ENCODE measurements at places on chromosomes 5 and 9.
A peak's percentile ranks its signal among the peaks of the same experiment; 100 is the strongest.

GRCh38 chr5:2024986-2025721, 142.4 kb upstream of the IRX4 start:
- no peak for DNase-seq

DNA sequence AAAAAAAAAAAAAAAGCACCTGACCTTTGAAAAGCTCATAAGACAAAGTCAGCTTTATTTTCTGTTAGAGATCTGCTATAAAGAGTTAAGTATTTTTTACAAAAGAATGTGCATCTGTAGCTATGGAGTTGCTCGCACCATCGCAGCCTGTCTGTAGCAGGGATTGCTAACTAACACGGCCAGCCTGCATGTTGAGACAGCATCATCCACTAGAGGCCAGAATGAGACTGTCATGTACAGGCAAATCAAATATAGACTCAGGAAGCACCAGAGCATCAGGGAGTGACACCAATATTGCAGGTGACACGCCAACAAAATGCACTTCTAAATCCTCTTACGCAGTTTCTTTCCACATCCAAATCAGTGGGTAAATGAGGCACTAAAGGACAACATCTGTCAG, 136.3 kb upstream of the RASEF start:
- no peak for DNase-seq

DNA sequence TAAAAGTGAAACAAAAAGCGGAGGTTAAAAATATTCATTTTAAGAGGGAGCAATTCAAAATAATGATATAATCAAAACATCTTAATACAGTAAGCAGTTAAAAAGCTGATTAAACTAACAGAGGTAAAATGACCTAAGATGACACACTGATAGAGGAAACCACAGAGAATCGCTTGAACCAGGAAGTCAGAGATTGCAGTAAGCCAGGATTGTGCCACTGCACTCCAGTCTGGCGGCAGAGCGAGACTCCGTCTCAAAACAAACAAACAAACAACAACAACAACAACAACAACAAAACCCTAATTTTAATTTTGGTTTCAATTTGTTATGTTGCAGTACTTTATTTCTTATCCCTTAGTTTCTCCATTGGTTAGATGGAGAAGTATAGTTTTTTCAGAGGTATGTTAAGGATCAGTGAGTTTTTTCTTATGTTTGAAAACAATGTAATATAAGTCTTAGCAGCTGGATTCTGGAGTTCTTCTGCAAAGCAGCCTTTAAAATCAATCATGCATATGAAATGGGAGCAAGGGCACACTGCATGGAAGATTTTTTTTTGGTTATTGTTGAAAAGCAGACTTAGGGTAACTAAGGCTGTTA, 58.5 kb downstream of the MLANA start:
- DNase-seq, result peak; percentile 40

DNA sequence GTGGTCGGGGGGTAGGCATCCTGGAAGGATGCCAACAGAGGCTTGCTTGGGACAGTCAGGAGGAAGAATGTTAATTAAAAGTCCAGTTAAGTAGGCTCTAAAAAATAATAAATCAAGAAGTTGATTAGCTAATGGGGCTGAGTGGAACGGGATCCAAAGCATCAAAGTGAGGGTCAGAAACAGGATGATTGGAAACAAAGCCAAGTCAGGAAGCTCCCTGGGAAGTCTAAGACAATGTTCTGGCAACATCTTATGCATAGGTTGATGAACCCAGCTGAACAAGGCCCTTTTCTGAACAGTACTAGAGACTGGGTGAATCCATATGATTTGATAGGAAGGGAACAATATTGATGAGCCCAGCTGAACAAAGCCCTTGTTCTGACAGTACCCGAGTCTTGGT, 50.2 kb upstream of the STARD4 start:
- no peak for DNase-seq

GRCh38 chr9:36461323-36461722, 61.3 kb upstream of the RNF38 start:
- DNase-seq, result no peak

DNA sequence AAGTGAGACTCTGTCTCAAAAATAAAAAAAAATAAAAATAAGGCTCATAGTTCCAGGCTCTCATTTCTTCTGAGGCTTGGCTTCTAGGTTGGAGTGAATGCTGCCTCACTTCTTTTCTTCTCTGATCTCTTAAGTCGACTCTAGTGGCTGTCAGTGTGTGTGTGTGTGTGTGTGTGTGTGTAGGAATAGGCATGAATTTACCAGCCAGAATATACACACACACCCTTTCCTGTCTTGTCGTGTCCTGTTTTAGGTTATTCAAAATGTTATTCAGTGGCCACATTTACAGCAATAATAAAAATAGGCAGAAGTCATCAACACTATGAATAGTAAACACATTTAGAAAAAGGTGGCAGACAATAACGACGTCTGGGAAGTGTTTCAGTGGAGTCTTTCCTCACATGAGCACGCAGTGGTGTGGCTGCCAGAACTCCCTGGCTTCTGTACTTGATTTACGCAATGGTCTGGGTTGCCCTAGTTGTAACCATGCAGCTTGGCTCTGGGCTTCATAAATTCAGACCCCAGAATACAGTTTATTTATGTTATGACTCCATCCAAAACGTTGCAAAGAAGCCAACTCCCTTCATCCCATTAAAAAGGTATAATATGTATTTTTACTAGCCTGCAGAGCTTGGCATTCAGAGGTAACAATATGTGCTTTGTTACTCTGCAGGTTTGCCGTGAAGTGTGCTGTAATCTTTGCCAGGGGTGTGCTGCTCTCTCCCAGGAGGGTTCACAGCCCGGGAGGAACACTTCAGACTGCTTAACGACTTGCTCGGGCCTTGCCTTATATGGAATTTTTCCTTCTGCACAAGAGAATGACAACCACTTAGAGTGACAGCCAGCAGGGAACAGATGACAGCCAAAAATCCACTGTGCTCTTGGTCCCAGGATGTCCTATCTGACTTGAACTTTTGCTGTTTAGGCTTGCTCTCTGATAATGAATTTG, 34.4 kb upstream of the PALM2AKAP2 start:
- no peak for DNase-seq

- peak; percentile 19 for DNase-seq
Measured at GRCh38 chr9:129558551-129559505, 62.1 kb downstream of the C9orf50 start.

Measured in inflammatory macrophage treated with lipopolysaccharide for 1 hour (primary cell).